ENCODE measurements at places on chromosomes 5 and 9.

DNA sequence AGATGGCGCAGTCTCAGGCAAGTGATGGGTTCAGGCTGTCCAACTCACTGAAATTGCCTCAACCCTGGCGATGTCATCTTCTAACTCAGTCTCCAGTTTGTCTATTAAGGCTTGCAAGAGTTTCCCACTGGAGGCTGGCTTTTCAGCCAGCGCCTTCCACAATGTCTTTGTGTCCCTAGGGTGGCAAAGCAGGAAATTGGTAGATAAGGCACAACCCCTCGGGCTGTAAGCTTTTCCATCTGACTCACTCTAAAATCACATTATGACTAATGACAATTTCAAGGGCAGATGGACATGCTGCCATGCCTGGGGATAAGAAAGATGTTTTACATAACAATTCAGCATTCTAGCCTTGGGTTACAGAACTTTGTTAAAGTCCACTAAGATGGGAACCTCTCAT, 61.9 kb downstream of the MROH2B start:
- DNase-seq = peak; percentile 86

GRCh38 chr5:149731617-149732323, 1.7 kb downstream of the PPARGC1B start:
- peak; percentile 73 for DNase-seq

DNA sequence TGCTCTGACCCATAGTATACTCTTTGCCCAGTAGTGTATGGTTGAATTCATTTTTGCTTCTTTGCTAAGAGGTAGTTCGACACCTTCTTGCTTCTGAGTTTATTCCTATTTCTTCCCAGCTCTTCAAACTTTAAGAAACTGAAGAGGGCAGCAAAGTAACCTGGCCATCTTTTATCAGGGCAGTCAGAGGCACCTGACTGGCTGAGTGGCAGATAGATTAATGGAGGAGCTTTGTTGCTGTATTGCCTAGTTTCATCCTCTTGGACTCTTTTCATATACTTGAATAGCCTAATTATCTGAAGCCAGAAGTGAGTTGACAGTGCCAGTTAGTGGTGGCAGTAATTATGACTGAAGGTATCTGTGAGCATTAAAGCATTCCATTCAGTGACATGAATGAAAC, 82.5 kb downstream of the UHRF2 start:
- no peak for DNase-seq

DNA sequence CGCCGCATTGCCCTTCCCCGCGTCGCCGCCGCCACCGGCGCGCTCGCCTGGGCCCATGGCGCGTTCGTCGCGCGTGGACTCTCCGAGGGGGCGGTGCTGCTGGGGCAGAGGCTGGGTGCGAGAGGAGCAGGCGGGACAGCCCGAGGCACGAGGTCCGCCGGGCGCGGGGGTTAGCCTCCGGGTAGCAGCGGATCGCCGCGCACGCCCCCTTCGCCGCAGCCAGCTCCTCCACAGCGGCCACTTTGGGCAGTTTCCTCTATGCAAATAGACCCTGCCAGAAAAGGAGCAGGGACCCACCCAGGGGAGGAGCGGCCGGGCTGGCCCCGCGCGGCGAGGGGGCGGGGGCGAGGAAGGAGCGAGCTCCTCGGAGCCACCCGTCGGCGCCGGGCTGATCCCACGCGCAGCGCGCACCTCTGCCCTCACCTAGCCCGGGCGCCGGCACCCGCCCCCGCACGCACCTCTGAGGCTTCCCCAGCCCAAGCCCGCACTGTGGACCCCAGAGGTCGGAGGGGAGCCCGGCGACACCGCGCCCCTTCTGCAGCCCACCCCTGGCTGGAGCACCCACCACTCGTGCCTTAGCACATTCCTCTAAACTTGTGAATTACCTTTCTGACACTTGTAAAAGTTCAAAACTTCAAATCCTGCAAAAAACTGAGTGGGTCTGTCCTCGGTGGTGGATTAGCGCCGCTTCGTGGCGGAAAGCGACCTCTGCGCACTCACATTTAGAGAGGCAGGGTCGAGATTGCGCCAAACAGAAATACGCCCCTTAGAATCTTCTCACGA, at the start of gene COL23A1:
TSS of gene COL23A1 (minus strand) at position 253 of the 783 bp plus-strand sequence.
- peak; percentile 21 for DNase-seq

- peak; percentile 3 for DNase-seq
These were observed 405.1 kb upstream of the ADAMTSL1 start for GRCh38 chr9:18068900-18069299.

DNA sequence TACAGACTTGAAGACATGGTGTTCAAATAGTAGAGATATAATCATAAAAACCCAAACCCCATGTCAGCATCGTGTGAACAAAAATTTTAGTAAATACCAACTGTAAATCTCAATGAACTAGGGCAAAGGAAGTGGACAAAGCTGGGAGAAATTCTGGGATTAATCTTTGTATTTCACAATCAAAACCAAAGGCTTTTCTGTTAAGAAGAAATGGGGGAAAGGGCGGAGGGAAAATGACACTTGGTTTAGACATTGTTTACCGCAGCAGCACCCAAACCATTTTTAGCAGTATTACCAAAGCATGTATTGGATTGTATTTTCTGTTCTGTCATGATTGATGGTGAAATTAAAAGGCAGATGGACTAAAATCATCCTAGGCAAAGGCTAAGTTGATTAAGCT, 134.2 kb upstream of the PRSS3 start:
- no peak for DNase-seq
